ENCODE measurements at places on chromosomes 7 and 10. TPM values are rescaled to one million over a fixed set of nuclear protein-coding genes. Genes with fewer than 3 reads are reported as not detected.
A peak's percentile ranks its signal among the peaks of the same experiment; 100 is the strongest.

The TLX1 gene
- not detected for total RNA-seq

The CFAP69 gene
- 0.85 TPM for total RNA-seq

The ANKRD2 gene
- total RNA-seq = not detected

The AKR1C8 gene
- total RNA-seq = not detected

The PLAU gene
- 1.5 TPM for total RNA-seq

The ALKBH4 gene
- total RNA-seq = 26.4 TPM

The BTBD16 gene
- not detected for total RNA-seq

The BBIP1 gene
- 1.5 TPM for total RNA-seq

The NXPH1 gene
- total RNA-seq = 0.32 TPM

The MMRN2 gene
- 282 TPM for total RNA-seq

DNA sequence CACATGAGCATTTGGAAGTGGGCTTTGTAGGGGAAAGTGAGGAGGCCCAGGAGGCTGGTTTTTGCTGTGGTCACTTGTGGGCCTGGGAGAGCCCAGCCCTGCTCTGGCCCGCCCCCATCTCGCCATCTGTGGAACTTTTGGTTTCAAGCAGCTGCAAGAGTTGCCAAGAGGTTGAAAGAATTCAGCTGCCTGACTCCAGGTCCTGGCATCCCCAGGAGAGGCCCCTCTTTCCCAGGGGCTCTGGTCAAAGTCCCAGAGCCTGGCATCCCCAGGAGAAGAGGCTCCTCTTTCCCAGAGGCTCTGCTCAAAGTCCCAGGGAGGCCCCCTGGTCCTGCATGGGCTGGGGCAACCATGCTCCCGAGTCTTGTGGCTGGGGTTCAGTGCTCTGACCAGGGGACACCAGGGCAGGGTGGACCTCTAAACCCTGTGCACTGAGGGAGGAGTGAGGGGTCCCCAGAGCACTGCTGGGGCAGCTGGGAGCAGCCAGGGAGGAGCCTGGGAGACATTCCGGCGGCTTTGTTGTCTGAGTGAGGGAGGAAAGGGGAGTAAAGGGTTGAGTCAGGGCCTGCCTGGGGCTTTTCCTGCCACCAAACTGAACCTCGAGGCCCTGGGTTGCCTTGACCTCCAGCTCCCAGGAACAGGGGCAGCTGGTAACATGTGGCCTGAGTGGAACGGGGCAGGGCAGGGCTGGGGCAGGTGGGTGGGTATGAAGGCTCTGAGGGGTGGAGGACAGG, 27.7 kb upstream of the CSGALNACT2 start:
- no peak for DNase-seq
- no peak overlapping the region for H3K27ac ChIP-seq
- H3K4me1 ChIP-seq = no peaks in the 10 kb centered on the region

- H3K4me1 ChIP-seq = no peaks in the 10 kb centered on the region
- DNase-seq = no peak
- H3K4me3 ChIP-seq = no peak overlapping the region
- H3K27ac ChIP-seq = no peak overlapping the region
These were observed 29.9 kb downstream of the CNPY1 start for GRCh38 chr7:155516466-155516865.

GRCh38 chr10:27147701-27148100, 6.5 kb downstream of the YME1L1 start:
- peaks cover 5% of the 10 kb centered on the region for H3K4me1 ChIP-seq
- DNase-seq = no peak
- H3K36me3 ChIP-seq = peaks cover 27% of the 10 kb centered on the region

- no peaks in the 10 kb centered on the region for H3K36me3 ChIP-seq
- no peaks in the 10 kb centered on the region for H3K27me3 ChIP-seq
- no peak overlapping the region for H3K4me3 ChIP-seq
- no peak for DNase-seq
- no peak overlapping the region for H3K27ac ChIP-seq
These were observed 442.8 kb upstream of the NRP1 start for GRCh38 chr10:33777223-33777622.

DNA sequence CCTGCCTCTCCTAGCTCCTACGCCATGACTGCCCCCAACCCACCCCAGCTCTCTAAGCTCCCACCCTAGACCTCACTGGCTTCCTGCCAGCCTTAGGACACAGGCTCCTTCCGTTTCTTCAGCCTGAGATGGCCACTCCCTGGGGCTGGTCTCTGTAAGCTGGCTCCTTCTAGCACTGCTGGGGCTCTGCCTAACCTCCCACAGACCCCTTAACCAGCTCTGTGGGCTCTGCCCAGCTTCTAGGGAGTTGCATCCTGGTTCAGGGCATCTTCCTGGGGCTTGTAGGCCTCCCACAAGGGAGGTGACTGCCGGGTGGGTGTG, 478.6 kb upstream of the KLF6 start:
- H3K27ac ChIP-seq = peak overlapping the region; percentile 80
- peaks cover 9% of the 10 kb centered on the region for H3K4me1 ChIP-seq
- H3K4me3 ChIP-seq = no peak overlapping the region
- no peaks in the 10 kb centered on the region for H3K27me3 ChIP-seq
- H3K36me3 ChIP-seq = no peaks in the 10 kb centered on the region

DNA sequence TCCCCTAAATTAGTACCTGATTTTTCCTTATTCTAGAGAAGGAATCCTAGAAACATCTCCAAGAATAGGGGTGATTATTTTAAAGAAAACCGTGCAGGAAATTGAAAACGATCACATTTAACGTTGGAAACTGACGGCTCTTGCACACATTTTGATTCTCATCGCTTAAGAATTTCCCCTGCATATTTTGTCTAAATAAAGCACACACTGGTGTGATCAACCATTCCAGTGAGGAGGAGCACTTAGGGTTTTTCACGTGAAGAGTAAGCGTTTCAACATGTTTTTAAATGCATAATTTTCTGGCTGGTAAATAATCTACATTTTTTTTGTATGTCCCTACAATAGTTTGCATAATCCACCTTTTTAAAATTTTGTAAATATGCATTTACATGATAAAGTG, 229.7 kb upstream of the PFKP start:
- H3K4me1 ChIP-seq = no peaks in the 10 kb centered on the region
- no peak for DNase-seq
- H3K36me3 ChIP-seq = no peaks in the 10 kb centered on the region
- no peaks in the 10 kb centered on the region for H3K27me3 ChIP-seq

DNA sequence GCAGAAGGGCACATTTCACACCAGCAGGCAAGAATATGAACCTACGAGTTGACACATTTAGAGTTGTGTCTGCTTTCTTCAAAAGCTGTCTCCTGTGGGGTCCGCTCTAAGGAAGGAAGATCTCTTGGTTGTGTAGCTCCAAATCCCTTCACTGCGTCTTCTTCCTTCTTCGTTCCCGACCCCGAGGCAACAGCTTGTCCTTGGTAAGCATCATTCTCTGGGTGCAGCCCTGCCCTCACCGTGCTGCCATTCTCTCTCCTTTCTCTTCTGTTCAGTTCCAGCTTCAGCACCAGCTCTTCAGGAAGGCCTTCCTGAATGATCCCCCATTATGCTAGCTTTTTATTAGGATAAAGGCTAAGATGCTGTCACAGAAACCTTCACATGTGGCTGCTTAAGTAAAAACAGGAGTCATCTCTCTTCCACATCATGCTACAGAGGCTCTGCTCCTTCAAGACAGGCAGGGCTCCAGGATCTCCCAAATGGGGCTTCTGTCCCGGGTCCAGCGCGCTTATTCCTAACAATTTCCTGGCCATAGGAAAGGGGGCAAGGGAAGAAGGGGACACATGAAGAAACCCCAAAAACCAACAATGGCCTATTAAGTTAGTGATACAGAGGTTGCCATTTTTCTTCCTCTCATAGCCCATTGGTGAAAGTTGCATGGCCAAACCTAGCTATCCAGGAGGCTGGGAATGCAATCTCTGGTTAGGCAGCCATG, 52.2 kb upstream of the SHH start:
- no peaks in the 10 kb centered on the region for H3K27me3 ChIP-seq
- no peak overlapping the region for H3K27ac ChIP-seq
- no peaks in the 10 kb centered on the region for H3K4me1 ChIP-seq
- H3K4me3 ChIP-seq = no peak overlapping the region
- no peak for DNase-seq

DNA sequence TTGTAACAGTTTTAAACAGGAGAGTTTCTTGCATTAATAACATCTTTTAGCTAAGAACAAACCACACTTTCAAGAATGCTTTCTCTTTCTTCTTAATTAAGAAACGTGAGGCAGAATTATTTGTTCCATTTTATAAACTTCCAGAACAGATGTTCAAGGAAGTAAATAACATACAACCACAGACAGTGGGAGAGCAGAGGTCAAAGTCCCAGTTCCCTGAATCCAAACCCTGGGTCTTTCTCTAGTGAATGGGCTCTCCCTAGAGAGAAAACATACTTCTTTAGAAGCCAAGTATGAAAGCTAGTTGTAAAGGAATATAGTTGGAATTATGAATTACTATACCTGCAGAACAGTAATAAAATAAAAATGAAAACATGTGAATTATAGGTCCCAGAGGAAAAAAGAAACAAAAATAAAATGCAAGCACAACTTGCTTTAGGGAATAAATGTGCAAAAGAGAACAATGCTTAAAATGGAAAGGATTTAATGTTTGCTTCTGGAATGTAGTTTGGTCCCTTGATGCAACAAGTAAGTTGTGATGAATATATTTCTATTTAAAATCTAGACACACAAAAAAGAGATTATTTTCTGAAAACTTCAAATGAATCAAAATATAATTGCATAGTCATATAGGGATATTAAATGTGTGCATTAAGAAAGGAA, 6.0 kb downstream of the OR6B1 start:
- H3K27me3 ChIP-seq = no peaks in the 10 kb centered on the region
- H3K4me1 ChIP-seq = no peaks in the 10 kb centered on the region
- H3K27ac ChIP-seq = no peak overlapping the region
- H3K36me3 ChIP-seq = no peaks in the 10 kb centered on the region

DNA sequence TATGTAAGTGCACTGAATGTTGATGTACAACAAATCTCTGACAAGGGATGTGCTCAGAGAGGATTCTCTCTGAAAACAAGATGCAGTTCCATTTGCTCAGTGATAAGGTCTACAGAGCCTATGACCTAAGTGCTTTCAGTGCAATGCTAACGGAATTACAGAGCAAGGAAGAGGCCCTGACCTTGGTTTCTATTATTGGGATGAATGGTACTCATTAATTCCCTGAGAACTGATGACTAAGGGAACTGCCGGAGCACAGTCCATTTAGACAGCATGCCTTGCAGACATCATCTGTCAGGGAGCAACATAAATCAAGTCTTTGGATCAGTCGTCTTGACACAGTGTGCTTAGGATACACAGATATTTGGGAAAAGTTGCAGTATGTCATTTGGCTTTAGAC, 340.8 kb downstream of the PHTF2 start:
- no peaks in the 10 kb centered on the region for H3K4me1 ChIP-seq
- no peak overlapping the region for H3K4me3 ChIP-seq
- H3K27me3 ChIP-seq = no peaks in the 10 kb centered on the region

DNA sequence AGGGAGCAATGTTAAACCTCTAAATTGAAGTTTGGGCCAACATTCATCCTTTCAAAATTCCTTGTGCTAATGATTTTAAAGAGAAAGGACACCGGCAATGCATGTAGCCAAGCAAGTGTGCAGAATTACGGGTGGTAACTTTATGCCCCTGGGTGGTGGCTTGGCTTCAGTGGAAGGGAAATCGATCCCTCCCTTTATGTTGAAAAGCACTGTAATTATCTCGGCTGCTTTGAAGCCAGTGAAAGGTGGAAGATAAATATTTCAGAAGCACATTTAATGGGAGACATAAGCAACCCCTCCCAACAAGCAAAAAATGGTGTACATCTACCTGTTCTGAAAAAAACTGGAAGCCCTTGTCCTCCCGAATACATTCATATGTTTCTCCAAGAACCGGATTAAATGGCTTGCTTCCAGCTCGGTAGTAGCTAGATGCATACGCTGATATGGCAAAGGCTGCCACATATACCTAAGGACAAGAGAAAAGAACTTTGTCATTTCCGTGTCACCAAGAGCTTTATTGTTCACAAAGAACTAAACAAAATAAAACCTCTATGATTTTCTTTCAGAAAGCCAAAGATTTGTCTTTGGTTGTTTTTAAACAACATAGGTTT, 73.3 kb upstream of the GSDME start:
- H3K27ac ChIP-seq = no peak overlapping the region
- H3K4me1 ChIP-seq = no peaks in the 10 kb centered on the region
- H3K4me3 ChIP-seq = no peak overlapping the region
- H3K36me3 ChIP-seq = no peaks in the 10 kb centered on the region
- DNase-seq = no peak

DNA sequence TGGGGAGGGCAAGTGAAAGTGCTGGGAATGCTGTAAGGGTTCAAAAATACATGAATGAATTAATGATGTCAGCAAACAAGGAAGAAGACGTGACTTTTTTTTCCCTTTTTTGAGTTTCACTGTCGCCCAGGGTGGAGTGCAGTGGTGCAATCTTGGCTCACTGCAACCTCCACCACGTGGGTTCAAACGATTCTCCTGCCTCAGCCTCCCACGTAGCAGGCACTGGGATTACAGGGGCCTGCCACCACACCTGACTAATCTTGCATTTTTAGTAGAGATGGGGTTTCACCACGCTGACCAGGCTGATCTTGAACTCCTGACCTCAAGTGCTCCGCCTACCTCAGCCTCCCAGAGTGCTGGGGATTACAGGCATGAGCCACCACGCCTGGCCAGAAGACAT, 30.0 kb downstream of the DENND10 start:
- DNase-seq = no peak
- H3K4me3 ChIP-seq = no peak overlapping the region
- no peaks in the 10 kb centered on the region for H3K27me3 ChIP-seq
- H3K27ac ChIP-seq = no peak overlapping the region
- H3K36me3 ChIP-seq = peaks cover 45% of the 10 kb centered on the region

GRCh38 chr7:85010306-85010705, 176.6 kb downstream of the SEMA3D start:
- H3K4me3 ChIP-seq = no peak overlapping the region
- H3K36me3 ChIP-seq = no peaks in the 10 kb centered on the region
- no peaks in the 10 kb centered on the region for H3K4me1 ChIP-seq
- H3K27me3 ChIP-seq = no peaks in the 10 kb centered on the region
- DNase-seq = no peak

DNA sequence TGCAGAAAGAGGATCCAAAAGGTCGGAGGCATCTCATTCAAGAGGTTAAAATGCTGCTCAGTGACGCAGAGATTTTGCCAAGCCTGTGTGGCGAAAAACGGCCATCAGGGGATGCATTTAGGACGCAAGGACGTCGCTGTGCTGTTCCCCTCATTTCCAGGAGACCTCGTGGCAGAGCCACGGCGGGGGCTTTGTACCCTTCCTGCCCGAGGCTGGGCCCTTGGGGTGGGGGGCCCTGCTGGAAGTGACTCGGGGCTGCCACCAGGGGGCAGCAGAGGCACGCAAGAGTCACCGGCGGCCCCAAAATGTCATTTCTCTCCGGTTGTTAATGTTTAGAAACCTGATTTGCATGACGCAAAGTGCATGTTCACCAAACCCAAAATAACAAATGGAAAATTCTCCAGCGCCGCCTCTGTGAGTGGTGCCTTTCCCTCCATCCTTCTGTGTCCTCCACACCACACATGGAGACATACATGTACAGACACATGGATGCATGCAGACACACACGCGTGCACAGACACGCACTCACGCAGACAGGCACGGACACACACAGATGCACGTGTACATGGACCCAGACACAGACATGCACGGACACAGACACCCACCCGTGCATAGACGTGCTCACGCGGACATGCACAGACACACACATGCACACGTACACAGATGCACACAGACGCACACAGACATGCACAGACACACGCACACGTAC, 51.0 kb upstream of the NKX6-2 start:
- H3K4me1 ChIP-seq = no peaks in the 10 kb centered on the region
- H3K27me3 ChIP-seq = no peaks in the 10 kb centered on the region
- no peak for DNase-seq
- no peaks in the 10 kb centered on the region for H3K36me3 ChIP-seq
- H3K27ac ChIP-seq = no peak overlapping the region
